ENCODE measurements at places on chromosomes 13 and 19. TPM values are rescaled to one million over a fixed set of nuclear protein-coding genes. Genes with fewer than 3 reads are reported as not detected.

The DACT3 gene
- 0.91 TPM for total RNA-seq

The IGFL1 gene
- not detected for total RNA-seq

The PLEKHF1 gene
- total RNA-seq, result 7.5 TPM

The PGLYRP2 gene
- total RNA-seq, result 0.17 TPM

The SLC1A6 gene
- total RNA-seq, result 1.4 TPM

The ZNF575 gene
- not detected for total RNA-seq
